ENCODE measurements at places on chromosomes 13 and 19. TPM values are rescaled to one million over a fixed set of nuclear protein-coding genes. Genes with fewer than 3 reads are reported as not detected.

ZSWIM9 gene
- total RNA-seq = 8.7 TPM

ZNF534 gene
- not detected for total RNA-seq

ZNF677 gene
- 4.9 TPM for total RNA-seq

GMIP gene
- total RNA-seq = 58.1 TPM

ADPRHL1 gene
- 0.57 TPM for total RNA-seq

PSG6 gene
- not detected for total RNA-seq

RDH8 gene
- total RNA-seq = not detected

COMP gene
- total RNA-seq = not detected

SPRY2 gene
- 1.3 TPM for total RNA-seq

TSKS gene
- total RNA-seq = 0.70 TPM

TMEM59L gene
- total RNA-seq = not detected

KBTBD6 gene
- 5.7 TPM for total RNA-seq

ZNF565 gene
- 2.1 TPM for total RNA-seq

ZNF20 gene
- 2.7 TPM for total RNA-seq

IGSF23 gene
- not detected for total RNA-seq

TBXA2R gene
- 3.4 TPM for total RNA-seq

FBXL12 gene
- 24.7 TPM for total RNA-seq

RXFP2 gene
- not detected for total RNA-seq

All from activated CD8-positive, alpha-beta memory T cell treated with anti-CD3 and anti-CD28 coated beads for 36 hours (primary cell).